ENCODE measurements at places on chromosomes 7 and 10. TPM values are rescaled to one million over a fixed set of nuclear protein-coding genes. Genes with fewer than 3 reads are reported as not detected.

DNA sequence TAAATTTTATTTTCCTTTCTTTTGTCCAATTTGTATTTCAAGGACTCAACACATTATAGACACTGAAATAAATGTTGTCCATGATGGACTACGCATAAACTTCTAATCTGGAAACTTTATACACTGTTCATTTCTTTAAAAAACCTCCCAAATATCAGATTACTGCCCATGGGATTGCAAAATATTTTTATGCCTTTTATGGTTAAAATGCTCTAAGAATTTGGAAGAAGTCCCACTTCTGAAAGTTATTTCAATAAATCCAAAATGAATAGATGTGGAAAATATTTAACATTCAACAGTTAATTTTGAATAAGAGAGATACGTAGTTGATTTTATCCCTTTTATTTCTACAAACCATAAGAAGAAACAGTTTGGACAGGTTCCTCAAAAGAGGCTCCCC is 46.1 kb downstream of the CABCOCO1 start:
- no peak for DNase-seq

GRCh38 chr10:15360566-15360965 is 10.5 kb downstream of the FAM171A1 start:
- no peak for DNase-seq

DNA sequence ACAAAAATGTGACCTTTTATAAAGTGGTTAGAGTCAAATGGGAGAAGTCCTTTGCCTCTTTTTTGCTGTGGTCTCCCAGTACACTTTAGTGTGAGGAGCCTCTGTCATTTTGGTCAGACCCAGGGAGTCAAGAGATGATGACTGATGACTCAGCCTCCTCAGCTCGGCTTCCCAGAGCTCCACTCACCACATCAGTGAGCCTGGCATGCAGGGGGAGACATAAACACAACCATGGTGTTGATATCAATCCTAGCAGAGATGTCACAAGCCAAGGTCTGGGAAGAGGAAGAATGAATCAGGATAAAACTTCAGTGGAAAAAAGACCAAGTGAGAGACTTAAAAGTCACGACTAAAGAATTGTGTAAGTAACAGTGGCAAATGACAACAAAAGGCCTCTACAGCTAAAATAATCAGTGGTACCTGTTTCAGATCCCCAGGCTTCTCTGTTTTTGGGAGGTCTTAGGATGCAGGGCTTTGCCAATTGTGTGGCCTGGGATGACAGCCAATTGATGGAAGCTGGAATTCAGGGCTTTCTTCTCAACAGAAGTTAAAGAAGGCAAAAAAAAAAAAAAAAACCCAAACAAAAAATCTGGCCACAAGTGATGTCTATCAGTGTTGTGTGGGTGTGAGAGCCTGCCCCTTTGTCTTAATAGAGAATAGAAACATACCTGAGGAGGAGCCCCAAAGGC is 50.2 kb downstream of the TFAM start:
- peak; percentile 81 for DNase-seq

- DNase-seq: no peak
Measured at GRCh38 chr7:107876916-107877315, 14.1 kb upstream of the DLD start.

- DNase-seq: no peak
Measured at GRCh38 chr10:72096115-72097000, 8.0 kb upstream of the SPOCK2 start.

DNA sequence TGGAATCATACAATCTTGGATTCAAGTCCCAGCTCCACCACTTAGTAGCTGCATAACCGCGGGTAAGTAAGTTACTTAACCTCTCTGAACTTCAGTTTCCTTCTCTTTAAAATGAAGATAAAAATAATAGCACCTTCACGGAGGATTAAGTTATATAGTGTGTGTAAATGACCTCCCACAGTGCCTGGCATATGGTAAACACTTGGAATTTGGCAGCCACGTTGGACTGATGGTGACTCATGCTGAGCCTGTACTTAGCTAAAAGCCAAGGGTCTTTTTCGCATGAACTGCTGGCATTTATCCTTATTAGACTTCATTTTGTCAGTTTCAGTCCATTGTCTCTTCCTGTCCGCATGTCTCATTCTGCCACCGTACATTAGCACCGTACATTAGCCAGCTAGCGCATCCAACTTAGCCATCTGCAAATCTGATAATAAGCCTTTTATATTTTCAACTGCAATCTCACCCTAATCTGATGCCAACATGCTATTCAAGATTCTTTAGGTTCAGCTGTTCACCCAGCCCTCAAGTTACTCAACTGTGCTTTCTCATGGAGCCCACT is 11.2 kb downstream of the SLC13A4 start:
- no peak for DNase-seq

GRCh38 chr10:90458054-90458453 is 399.8 kb downstream of the HTR7 start:
- no peak for DNase-seq

- DNase-seq: no peak
Measured at GRCh38 chr10:86200269-86200668, 166.3 kb downstream of the GRID1 start.

DNA sequence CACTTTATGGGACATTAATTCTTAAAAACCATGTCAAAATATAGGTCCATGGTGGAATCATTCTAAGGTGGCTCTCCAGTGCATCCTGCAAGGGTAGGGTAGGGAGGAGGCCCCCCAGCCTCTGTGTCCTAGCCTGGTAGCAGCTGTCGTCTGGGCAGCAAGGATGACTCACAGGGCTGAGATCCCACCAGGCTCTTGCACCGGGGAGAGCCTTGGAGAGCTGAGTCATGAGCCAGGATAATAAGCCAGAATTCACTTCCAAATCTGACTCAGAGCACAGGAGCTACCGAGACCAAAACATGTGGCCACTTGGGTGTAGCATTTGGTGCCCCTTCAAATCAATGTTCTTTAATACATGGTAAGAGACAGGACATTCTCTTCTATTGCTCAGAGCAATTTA is 298.5 kb downstream of the NEBL start:
- DNase-seq: peak; percentile 84

DNA sequence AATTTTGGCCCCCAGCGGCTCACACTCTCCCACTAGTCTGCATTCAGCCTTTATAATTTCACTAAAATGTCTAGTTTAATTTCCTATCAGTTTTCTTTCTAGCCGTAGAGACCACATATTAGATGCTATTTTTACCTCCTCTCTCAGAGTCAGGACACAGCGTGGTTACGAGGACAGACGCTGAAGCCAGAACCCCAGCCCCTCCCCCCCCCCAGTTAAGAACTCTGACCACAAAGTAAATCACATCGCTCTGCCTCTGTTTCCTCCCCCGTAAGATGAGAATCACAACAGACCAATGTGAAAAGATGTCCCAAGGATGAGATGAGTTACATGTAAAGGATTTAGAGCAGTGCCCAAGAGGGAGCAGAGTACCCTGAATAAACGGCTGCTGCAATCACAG is 11.1 kb upstream of the TARP start:
- no peak for DNase-seq

DNA sequence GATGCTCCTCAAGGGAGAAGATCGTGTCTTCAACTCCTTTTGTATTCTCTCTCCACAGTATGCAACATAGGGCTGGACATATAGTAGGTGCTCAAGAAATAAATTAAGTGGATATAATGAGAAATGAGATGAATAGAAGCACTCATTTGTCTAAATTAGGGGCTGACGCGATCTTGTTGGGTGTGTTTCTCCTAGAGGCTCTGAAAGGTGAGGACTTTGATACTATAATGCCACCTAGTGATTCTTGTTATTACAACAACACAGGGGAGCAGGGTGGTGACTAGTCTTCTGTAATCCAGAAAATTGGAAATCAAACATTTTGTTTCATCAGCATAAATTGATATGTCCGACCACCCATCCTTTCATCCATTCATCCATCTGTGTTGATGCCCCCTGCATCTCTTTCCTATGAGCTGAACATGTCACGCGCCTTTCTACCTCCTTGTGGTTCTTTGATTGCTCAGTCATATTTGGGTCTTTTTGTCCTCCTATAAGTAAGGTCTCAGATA is 3.5 kb upstream of the CFAP58 start:
- DNase-seq: no peak

GRCh38 chr7:47950714-47951113 is 2.4 kb upstream of the PKD1L1 start:
- DNase-seq: no peak

GRCh38 chr10:18368682-18369081 is 228.5 kb downstream of the CACNB2 start:
- DNase-seq: no peak

DNA sequence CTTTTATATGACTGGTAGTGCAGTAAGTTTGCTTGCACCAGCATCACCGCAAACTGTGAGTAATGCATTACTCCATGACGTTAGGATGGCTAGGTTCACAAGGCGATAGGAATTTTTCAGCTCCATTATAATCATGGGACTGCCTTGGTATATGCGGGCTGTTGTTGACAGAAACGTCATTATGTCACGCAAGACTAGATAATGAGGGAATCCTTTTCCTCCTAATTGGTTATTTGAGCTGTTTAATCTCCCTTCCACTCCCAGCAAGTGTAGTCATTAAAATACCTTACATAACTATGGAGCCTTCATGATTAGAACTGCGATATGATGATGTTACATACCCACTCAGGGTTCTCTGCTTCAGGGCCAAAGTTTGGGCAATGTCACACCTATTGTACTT is 17.3 kb downstream of the KLLN start:
- no peak for DNase-seq

GRCh38 chr10:107440741-107441140 is 276.2 kb upstream of the SORCS1 start:
- DNase-seq: no peak

- no peak for DNase-seq
Measured at GRCh38 chr7:2800220-2800930, 43.7 kb downstream of the GNA12 start.

The ARPC1A gene
- total RNA-seq: 106 TPM

The SLC18A2 gene
- total RNA-seq: 2.8 TPM

The VIPR2 gene
- total RNA-seq: 10.4 TPM

The AMPH gene
- 6.3 TPM for total RNA-seq

The ADAM22 gene
- total RNA-seq: 6.0 TPM

The DPYSL4 gene
- 0.84 TPM for total RNA-seq

The CACNB2 gene
- total RNA-seq: 14.6 TPM
